ENCODE measurements at places on chromosomes 4 and X.

DNA sequence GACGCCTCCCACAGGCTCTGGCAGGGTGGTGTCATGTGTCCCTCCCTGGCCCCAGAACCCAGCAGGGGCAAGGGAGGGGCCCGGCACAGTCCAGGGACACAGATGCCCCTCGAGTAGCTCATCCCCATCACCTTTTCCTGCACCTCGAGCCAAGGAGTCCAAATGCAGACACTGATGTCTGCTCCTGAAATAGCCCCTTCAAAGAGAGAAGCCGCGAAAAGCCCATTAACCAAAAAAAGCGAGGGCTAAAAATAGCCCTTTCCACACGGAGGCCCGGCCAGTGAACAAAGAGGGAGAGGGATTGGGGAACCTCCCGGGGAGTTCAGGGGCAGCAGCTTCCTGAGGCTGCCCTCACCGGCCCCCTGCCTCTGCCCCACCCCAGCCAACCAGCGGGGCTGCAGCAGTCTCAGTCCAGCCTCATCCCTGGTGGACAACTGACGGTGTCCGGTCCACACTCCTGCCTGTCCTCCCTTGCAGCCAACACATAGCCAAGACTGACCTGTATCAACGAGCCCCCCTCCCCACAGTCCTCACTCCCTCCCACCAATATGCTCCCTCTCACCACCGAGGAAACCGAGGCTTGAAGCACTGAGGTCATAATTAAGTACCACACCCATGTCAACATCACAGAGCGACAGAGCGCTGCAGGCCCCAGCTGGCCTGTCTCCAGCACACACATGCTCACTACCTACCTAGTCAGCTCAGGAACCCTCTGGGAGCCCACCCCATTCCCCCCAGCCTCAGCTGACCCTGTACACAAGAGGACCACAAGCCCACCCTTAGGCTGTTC, 23.9 kb downstream of the WDR1 start:
- no peak for DNase-seq

- no peak for DNase-seq
Observed at GRCh38 chr4:15327311-15328298, 100.2 kb upstream of the C1QTNF7 start.

- DNase-seq = peak; percentile 58
Observed at GRCh38 chrX:16828124-16828908, 41.8 kb downstream of the RBBP7 start.

- no peak for DNase-seq
Observed at GRCh38 chrX:123336666-123337065, 152.6 kb downstream of the GRIA3 start.

- no peak for DNase-seq
Observed at GRCh38 chr4:168853770-168854169, 156.3 kb downstream of the CBR4 start.

DNA sequence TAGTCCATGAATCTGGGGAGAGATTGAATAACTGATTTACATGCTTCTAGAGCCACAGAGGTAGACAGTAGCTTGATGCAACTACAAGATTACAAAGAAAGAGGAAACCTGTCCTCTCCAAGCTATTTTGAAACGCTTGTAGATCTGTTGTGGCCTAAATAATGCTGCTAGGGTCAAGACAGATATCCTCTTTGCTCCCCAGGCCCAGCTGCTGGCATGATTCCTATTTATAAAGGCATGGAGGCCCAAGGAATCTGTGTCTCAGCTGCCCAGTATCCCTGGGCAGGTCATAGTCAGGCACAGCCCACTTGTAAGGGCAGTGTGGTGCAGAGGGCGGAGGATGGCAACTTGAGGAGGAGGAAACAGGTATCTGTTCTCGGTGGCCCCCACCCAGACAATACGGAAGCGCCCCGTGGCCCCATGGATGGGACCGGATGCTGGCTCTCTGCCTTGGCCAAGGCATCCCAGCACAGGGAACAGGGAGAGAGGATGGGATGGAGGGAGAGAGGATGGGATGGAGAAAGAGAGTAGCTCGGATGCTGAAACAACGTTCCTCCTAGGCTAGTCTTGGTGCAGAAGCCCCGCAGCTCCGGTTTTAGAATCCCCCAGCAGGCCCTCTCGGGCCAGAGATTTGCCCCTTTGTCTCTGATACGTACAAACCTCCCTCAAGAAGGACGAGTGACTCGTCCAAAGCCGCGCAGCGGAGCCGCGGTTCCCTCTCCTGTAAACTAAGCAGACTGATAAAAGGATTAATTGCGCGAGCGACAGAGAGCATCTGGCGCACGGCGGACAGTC, 767 bp upstream of the SMIM20 start:
- DNase-seq = no peak

DNA sequence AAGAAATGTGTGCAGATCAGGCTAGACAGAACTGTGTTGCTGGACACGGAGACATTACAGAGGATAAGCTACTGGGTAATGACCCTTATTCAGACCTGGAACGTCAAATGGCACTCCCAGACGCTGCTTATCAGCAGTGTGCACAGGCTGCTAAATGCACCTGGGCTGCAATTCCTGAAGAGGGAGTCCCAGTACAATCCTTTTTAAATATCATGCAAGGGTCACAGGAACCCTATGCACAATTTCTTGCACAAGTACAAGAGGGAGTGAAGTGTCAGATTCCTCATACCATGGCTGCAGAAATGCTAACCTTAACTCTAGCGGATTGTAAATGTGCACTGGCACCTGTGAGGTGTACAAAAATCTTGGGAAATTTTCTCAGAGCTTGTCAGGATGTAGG, 16.9 kb downstream of the SPIN2B start:
- DNase-seq = peak; percentile 0

- no peak for DNase-seq
Observed at GRCh38 chr4:41183021-41183553, 31.3 kb downstream of the APBB2 start.

GRCh38 chr4:3871181-3871852, 105.1 kb downstream of the ADRA2C start:
- DNase-seq = no peak

DNA sequence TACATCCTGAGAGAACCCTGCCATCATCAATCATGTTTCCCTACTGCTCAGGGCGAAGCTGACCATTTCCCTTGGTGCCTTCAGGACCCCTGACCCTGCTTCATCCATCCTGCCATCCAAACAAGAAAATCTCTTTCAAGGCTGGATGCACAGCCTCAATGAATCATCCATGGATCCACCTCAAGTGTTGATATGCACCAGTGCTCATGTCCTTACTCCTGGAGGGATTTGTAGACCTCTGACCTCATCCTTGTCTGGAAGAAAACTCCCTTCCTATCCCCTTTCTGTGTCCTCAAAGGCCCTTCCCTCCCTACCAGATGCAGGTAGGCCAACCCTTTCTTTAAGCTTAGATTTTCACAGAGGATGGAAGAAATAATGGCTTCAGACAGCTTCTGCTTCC, 24.6 kb downstream of the BEX3 start:
- DNase-seq = no peak

- DNase-seq = no peak
Observed at GRCh38 chr4:17206829-17207801, 304.8 kb downstream of the QDPR start.

DNA sequence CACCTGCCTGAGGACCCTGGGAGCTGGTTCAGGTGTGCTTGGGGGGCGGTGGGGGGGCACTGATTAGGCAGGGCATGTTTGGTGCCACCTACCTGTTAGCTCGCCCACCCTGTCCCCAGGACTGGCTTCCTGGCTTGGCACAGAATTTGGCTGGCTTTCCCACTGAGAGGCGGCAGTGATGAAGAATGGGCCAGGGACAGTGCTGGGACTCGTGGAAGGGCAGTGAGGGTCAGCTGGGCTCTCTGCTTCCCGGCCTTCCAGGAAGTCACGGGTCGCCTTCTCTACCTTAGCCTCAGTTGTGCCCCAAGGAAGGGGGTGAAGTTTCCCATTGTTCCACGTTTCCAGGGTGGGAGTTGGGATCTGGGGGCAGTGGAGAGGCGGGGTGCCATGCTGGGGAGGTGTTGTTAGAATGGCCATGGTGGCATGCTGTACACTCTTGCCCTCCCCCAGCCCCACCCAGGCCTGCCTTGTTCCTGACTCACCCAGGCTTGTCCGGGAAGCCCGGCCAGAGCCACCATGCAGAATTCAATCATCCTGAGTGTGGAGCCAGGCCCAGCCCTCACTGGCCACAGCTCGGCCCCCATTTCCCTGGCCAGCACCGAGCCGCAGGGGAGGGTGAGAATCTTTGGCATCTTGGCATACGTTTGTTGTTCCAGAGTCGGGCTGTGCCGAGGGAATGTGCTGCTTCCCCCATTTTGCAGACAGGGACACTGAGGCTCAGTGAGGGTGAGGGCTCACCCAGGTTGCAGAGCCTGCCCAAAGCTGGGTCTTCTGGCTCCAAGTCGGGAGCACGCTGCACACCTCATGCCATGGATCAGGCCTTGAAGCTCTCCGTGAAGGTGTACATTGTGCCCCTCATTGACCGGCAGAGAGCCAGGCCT, 21.9 kb upstream of the GPR78 start:
- no peak for DNase-seq

GRCh38 chr4:31259119-31259518, 539.0 kb downstream of the PCDH7 start:
- DNase-seq = no peak

DNA sequence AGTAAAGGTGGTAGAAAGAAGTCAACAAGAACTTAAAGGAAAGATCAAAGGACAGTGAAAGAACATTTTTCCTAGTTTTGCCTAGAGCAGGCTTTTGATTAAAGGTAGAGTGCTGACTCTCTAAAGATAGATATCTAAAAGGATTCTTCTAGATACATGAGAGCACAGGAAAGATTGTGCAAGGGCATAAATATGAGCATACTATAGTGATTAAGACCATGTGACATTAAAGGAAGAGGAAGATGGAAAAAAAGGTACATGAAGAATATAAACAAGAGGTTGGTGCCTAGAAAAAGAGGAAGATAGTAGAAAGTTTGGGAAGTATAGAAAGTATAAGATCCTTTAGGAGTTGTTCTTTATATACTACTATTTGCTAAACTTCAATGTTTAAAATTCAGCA, 26.1 kb upstream of the TET2 start:
- no peak for DNase-seq

DNA sequence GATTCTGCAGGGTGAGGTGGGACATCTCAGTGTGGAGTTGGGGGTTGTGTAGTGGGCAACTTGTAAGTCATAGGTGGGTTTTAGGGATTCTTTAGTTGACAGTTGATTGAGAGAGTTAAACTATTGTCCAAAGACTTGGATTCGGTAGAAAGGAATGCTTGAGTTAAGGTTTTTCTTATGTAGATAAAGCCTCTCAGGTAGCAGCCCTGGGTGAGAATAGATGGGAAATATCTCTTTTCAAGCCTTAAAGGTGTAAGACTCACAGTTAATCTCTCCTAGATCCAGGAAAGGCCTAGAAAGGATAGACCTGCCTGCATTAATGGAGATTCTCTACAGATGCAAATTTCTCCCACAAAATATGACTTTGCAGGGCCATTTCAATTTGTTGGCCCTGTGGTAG, 108.4 kb downstream of the ARSJ start:
- no peak for DNase-seq

DNA sequence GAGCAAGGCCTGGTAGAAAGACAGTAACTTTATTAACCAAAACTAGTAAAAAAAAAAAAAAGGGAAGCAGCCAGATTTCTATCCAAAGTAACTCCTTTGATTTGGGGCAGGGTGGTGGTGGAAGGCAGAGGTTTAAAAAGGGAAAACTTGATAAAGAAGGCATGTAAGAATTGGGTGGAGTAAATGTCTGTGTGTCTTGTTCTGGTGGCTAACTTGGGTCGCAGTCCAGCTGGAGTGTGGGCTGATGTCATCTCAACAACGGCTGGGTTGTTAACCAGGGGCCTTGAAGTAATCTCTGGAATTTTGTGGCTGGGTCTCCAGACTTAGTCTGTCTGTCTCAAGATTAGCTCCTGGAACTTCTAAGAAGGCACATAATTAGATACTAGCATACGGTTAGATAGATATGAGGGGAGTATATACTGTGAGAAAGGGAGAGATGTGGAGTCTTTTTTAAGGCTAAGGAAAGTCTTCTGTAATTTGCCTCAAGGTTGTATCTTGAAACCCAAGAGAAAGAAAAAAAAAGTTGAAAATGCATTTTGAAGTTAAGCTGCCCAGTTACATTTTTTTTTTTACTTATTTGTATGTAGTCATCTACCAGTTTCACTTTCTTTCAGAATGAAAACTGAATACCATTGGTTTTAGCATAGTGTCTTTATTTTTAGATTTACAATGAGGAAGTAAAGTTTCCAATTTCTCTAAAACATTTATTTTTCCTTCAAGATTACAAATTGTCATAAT, 48.3 kb downstream of the MTHFD2L start:
- DNase-seq = peak; percentile 45

GRCh38 chr4:168537086-168537485, 40.2 kb downstream of the PALLD start:
- no peak for DNase-seq

DNA sequence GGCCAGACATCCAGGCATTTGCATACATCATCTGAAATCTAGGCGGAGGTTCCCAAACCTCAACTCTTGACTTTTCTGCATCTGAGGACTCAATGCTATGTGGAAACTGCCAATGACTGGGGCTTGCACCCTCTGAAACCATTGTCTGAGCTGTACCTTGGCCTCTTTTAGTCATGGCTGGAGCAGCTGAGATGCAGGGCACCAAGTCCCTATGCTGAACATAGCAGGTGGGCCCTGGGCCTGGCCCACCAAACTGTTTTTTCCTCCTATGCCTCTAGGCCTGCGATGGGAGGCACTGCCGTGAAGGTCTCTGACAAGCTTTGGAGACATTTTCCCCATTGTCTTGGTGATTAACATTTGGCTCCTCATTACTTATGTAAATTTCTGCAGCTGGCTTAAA, 22.7 kb downstream of the PBDC1 start:
- DNase-seq = no peak

- no peak for DNase-seq
Observed at GRCh38 chr4:137705171-137705783, 173.0 kb upstream of the PCDH18 start.

DNA sequence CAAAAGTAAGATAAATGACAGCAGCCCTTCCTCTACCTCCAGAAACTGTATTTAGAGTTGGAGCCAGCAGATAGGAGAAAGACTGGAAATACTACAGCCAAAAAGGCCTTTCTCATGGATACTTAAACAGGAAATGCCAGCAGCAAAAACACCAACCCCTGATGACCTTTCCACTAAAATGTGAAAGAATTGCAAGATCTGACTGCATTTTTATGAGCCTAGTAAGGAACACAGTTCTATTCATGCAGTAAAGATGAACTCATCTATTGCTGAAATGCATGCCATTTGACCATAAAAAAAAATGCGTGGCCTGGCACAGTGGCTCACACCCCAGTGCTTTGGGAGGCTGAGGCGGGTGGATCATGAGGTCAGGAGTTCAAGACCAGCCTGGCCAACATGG, 19.9 kb downstream of the ABCG2 start:
- peak; percentile 54 for DNase-seq

DNA sequence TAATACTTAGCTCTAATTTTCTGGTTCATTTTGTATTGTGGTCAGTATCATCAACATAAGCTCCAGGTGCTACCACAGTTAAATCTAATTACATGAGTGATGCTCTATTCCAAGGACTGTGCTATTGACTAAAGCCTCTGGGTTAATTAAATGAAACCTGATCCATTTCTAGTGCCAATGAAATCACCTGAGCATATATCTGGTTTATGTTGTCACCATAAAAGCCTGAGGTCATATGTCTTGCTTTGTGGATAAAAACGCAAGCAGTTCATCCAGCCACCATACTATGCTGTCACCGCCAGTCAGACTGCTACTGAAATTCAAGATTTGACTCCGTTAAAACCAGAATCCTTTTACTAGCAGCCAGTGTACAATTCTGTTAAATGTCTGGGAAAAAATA, 64.2 kb upstream of the ZNF518B start:
- DNase-seq = no peak
